ENCODE measurements at places on chromosomes 1 and 21.

DNA sequence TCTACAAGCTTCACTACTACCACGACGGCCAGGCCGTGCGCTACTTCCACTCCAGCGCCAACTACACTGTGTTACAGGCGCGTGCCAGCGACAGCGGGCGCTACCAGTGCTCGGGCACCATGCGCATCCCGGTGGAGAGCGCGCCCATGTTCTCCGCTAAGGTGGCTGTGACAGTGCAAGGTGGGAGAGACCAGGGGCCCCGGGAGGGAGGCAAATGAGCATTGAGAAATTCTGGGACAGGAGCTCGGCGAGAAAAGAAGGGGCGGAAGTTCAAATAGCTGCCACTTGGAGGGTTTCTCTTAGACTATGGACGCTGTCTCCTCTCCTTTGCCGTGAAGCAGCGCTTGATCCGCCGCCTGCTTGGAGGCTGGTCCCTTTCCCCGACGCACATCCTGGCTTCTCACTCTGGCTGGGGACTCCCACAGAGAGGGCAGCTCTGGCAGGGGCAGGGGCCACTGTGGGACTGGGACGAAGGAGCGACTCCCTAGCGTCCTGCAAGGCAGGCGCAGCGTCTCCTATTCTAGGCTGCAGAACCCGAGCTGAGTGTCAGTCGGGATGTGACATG is 4.6 kb downstream of the FCRLB start:
- DNase-seq: no peak

DNA sequence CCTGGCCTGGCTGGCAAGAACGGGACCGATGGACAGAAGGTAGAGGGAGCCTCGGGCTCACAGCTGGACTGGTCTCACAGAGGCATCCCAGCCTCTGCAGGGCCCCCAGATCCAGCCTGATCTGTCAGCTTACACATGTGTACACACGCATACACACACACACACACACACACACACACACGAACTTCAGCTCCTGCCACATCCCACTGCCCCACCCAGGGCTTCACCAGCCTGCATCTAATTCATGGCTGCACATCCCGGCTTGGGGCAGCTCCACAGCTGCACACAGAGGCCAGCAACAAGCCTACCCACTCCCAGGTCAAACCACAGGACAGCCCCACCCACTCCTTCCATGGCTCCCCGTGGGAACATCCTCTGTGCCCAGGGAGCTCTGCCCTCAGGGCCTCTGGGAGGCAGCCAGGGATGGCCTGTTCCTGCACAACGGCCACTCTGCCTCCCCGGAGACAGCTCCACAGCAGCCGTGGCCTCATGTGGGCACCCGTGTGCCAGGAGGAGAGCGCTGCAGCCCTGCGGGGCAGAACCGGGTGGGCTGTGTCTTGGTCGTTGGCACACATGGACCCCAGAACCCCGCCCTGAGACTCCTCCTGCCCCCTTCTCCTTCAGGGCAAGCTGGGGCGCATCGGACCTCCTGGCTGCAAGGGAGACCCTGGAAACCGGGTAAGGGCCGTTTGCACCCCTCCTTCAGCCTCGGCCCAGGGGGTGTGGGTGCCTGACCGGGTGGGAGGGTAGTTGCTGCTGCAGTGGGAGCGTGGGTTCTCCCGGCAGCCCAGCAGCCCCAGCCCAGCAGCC is 19.1 kb downstream of the COL6A2 start:
- DNase-seq: no peak

DNA sequence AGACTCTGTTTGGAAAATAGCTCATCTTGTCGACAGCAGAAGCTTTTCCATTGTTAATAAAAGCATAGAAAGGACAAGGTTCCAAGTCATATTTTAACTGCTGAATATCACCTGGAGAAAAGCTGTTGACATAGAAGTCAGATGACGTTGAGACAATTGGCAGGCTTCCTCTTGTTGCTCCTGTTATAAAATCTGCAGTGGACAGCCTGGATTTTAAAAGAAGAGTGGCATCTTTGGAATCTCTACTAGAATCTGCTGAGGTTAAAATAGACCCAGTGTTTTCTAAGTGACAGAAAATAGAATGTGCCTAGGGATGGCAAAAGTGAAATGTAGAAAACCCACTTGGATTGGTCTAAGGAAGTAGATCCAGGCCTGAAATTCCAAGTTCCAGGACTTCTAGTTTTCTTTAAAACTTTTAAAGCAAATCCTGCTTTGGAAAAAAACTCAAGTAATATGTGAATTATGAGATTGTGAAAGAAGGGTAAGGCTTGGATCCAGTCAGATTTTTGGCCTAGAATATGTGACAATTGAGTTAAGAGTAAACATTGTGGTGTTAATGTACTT is 53.6 kb upstream of the NEXN start:
- DNase-seq: no peak

DNA sequence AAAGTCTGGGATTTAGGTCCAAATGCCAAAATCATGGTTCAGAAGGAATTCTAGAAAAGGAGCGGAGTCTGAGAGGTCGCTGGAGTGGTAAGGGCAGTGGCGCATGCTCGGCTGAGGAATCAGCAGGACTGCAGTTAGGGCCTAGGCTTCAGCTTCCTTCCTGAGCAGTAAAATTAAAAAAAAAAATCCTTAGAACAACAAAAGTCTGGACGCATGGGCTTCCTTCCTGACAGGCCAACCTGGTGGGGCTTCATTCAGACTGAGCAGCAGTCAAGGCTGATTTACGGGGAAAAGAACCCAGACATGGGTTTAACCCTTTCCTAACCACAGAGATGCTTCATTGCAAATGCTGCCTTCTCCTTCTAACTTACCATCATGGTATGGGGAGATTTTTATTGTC is 17.1 kb downstream of the RNF220 start:
- DNase-seq: no peak

- DNase-seq: no peak
These were observed 1008.3 kb upstream of the B3GALT2 start for GRCh38 chr1:194194724-194195123.

DNA sequence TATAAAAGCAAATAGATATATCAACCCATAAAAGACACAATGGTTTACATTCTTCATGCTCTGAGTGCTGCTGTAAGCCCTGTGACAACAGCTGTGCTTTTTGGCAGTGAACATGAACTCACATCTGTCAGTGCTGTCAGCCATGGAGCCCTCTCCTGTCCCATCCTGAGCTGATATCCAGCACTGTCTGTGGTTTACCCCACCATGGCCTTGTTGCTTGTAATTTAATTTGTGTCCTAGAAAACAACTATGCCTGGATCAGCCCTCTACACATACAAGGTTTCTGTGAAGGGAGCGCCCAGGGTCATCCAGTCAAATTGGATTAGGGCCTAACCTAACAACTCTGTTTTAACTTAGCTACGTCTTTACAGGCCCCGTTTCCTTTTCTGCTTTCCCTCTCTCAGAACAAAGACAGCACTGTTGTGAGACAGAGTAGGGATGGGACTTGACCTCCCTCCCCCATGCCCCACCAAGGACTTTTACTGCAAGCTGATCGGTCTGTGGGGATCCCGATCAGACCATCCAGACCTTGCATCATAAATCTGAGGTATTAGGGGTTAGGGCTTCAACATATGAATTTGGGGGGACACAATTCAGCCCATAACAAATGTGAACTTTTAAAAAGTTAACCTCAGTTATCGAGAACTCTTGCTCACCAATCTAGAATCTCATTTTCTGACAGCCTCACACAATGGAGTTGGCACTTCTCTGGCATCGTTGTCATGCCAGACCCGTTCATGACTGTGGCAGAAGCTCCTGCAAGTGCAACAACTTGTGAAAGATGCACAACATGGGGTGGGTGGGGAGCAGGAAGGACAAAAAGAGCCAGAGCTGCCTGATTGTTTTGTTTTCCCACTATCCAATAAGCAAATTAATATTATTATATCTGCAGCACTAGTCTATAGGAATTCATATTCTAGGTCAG is 16.4 kb upstream of the SLC44A3 start:
- DNase-seq: no peak

GRCh38 chr1:152018537-152018936 is 18.3 kb downstream of the S100A11 start:
- no peak for DNase-seq

GRCh38 chr1:41743366-41743765 is 175.4 kb downstream of the HIVEP3 start:
- no peak for DNase-seq

DNA sequence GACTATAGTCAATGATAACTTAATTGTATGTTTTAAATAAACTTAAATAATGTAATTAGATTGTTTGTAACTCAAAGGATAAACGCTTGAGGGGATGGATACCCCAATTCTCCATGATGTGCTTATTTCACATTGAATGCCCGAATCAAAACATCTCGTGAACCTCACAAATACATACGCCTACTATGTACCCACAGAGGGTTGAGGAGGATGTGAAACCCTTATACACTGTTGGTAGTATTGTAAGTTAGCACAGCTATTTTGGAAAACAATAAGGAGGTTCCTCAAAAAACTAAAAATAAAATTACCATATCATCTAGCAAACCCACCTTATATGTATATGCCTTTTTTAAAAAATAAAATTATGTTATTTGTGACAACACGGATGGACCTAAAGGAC is 198.6 kb downstream of the MRPL39 start:
- no peak for DNase-seq

DNA sequence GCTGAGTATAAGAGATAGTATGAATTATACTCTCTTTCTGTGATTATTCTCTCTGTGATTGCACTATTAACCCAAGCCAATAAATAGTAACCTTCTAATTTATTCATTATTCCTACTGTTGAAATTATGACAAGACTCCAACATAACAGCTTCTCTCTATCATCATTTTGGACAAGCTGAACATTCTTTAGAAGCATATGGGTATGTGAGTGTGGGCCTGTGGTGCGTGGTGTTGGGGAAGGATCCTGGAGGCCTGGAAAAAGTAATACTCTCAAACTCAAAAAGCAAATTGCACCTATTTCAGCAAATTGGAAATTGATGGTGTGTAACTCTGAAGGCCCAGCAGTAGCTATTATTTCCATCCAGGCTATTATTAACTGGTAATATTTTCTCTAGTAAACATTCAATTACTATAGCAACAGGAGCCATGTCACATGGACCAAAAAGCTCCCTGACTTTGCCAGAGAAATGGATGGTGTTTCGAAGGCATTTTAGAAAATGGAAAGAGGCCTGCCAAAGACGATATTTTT is 502.8 kb downstream of the LTN1 start:
- DNase-seq: no peak

- no peak for DNase-seq
These were observed 32.4 kb upstream of the PTGFRN start for GRCh38 chr1:116877141-116877818.

Measured in stimulated activated CD8-positive, alpha-beta memory T cell treated with anti-CD3 and anti-CD28 coated beads, Interleukin-15, amount 100 ng/mL, for 24 hours (primary cell).